ENCODE measurements at places on chromosomes 3 and 15.

GRCh38 chr15:51263116-51263515 is 75.3 kb downstream of the CYP19A1 start:
- DNase-seq, result no peak

GRCh38 chr15:61702224-61703020 is 357.8 kb downstream of the VPS13C start:
- DNase-seq, result no peak

GRCh38 chr3:154992655-154993054 is 87.5 kb upstream of the MME start:
- DNase-seq, result no peak

DNA sequence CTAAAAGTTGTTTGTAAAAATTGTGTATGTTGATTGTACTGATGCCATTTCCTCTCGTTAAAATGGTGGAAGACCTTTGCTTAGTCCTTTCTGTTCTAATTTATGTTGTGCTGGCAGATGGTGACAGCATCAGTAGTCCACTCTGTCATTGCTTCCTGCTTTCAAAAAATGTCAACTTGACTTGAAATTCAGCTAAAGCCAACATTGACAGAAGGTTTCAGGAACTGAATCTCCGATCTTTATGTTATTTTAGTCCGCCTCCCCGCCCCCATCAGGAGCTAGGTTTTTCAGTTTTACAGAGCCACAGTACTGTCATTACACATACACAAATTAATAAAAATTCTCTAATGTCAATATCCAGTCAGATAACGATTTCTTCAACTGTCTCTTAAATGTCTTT is 1.5 kb downstream of the CEP63 start:
- no peak for DNase-seq

Measured in globus pallidus (tissue), 1 donor.